Activated gamma-delta T cell treated with Interleukin-2 at 50 U/mL for 16 hours (primary cell): ENCODE measurements at places on chromosomes 2 and 18.
A peak's percentile ranks its signal among the peaks of the same experiment; 100 is the strongest.

- peak; percentile 40 for DNase-seq
Measured at GRCh38 chr2:153519257-153519875, 40.8 kb upstream of the RPRM start.

DNA sequence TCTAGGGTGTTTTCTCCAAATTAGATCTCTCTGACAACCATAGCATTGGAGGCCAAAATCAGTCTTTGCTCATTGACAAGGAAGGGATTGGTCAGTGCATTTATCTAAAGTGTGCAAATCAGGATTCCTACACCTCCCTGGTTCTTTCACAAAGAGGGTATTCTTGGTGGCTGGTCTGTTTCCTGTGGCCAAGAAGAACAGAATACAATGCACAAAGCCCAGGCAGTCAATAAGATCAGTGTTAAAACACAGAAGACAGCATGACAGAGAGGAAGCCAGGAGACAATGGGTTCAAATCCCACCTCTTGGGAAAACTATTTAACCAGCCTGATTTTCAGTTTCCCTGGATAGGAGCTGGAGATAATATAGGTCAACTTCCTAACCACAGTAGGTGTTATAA lies 46.1 kb upstream of the THOC1 start:
- no peak for DNase-seq

- DNase-seq: no peak
Measured at GRCh38 chr2:48984922-48985321, 169.4 kb downstream of the FSHR start.

DNA sequence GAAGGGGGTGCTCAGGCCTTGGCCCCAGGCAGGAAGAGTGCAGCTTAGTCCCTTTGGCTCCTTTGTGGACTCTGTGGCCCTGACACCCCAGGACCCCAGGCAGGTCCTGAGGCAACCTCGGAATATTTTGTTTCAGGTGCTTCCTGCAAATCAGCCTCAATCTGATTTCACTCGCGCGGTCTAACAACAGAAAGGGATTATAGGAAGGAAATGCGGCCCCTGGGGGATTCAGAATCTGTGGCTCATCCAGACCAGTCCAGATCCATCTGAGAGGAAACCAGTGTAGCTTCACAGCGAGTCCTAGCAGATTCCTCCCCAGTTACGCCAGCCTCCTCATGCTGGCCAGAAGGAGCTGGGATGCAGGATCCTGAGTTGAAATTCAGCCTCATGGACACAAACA lies 59.5 kb upstream of the YWHAQ start:
- no peak for DNase-seq

GRCh38 chr2:125169022-125169763 lies 1144.1 kb downstream of the CNTNAP5 start:
- no peak for DNase-seq

DNA sequence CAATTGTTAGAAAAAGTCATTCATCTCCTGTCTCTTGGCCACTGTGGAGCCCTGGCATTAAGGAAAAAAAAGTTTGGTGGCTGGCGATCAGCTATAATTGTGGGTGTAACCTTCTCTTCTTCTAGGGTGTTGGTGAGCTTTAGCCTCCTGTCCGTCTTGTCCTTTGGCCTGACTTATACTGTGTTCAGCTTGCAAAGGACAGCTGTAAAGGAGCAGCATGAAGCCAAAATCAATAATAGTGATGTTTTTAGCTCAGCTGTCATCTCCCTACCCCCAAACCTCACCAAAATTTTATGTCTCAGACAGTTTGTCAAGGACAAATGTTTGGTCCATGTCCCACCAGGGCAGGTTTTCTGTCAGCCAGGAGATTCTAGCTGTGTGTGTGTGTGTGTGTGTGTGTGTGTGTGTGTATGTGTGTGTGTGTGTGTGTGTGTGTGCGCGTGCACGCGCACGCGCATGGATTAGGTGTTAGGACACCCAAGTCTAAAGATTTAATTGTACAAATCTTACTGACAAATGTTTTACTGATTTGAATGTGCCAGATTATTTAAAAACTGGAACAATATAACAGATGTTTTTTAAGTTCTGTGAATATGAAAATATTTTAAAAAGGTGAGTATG lies 109.2 kb downstream of the PTPRM start:
- no peak for DNase-seq

- DNase-seq: no peak
Measured at GRCh38 chr2:55732854-55733253, 39.2 kb upstream of the PNPT1 start.

DNA sequence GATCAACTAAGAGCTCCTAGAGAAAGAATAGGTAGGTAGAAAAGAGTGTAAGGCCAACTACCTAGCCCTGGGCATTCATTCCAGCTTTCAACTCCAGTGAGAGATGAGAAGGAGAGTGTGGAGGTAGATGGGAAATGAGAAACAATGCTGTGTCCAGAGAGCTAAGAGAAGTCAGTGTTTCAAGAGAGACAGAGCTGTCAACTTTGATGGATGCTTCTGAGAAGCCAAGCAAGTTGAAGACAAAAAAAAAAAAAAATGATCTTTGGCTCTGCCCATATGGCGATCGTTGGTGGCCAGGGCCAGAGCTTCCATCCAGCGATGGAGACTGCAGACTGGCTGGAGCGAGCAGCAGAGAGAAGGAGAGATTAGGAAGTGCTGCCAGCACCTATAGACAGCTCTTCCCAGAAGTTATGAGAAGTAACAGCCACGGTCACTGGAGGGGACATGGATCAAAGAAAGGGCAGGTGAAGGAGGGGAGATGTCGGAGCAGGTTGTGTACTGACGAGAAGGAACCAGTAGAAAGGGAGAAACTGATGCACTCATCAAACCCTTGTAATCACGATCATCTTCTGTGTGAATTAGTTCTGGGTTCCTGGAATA lies 112.4 kb upstream of the PPP1CB start:
- DNase-seq: no peak

- no peak for DNase-seq
Measured at GRCh38 chr2:12990523-12990922, 273.8 kb downstream of the TRIB2 start.

DNA sequence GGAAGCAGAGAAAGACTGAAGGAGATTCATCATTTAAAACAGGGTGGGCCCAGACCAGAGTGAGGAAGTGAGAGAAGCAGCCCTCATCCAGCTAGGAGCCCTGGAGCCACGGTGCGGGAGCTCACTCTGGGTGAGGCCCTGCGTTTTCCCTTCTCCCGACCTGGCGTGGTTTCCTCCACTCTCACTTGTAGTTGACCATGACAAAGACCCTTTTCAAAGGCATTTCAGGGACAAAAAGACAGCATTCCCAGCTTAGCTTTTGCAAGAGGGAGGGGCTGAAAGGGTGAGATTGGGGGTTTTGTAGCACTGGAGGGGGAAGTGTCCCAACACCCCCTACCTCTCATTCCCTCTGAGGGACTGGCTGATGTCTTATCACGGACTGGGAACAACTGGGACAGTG lies 56.6 kb downstream of the TRPM8 start:
- no peak for DNase-seq
